ENCODE measurements at places on chromosomes 4 and X.

DNA sequence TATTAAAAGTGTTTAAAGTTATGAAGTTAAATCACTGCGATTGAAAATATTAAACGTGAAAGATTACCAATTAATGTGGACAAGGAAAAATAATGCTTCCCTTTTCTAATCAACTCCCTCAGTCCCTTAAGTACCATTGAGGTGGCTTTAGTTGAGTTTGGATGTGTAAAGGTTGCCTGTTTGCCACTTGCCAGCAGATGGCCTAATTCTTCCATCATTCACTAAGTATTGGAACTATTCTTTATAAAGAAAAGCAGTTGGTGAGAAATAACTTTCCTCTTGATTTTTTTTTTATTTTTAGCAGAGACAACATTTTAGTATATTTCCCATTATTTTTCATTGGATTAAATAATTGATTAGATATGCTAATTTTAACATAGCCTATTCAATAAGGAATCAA, 295.9 kb upstream of the TACR3 start:
- DNase-seq, result no peak

GRCh38 chrX:17182317-17182716, 192.7 kb upstream of the NHS start:
- DNase-seq, result no peak

GRCh38 chrX:105098812-105099211, 121.7 kb downstream of the TEX13A start:
- DNase-seq, result no peak

DNA sequence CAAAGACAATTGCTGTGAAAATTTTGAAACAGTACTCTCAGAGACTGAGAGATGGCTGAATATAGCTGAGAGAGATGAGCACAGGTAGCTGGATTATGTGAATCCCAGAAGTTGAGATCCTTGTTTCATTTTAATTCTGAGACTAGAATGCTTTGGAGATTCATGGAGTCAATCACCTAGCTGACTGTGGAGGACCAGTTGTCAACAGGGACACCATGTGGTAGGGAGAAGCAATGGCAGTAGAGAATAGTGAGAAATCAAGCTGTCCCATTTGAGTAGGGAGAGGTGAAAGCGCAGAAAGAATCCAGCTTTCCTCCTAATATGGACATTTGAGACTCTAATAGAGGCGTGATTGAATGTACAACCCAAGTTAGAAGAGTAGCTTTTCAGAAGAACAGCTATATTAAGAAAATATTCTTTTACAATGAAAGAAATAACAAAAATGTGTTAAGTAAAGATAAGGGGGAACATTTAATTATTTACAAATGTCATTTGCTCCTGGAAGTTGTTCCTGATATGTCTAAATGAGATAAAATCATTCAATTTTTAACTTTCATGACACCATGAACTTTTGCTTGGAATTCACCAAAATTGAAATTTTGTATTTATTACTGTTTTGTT, 30.3 kb upstream of the GLRB start:
- peak; percentile 58 for DNase-seq

Data from NCI-H460 (cell line).